ENCODE measurements at places on chromosomes 11 and 22.

GRCh38 chr11:57480409-57481137, 20.2 kb downstream of the RTN4RL2 start:
- peak; percentile 7 for DNase-seq

- DNase-seq: peak; percentile 90
Measured at GRCh38 chr11:69638941-69639681, 1.8 kb upstream of the CCND1 start.

DNA sequence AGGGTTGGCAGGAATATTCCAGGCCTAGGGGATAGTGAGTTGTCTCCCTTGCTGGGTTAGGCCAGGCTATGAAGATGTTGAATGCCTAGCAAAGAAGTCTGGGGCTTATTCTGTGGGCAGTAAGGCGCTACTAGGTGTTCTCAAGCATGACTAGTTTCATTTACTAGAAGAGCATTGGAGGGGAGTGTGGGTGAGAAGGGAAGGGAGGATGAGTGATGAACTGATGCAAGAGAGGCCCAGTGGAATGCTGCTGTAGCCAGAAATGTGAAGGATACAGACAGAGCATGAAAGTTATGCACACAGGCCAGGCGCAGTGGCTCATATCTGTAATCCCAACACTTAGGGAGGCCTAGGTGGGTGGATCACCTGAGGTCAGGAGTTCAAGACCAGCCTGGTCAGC, 33.5 kb downstream of the POU2F3 start:
- no peak for DNase-seq

DNA sequence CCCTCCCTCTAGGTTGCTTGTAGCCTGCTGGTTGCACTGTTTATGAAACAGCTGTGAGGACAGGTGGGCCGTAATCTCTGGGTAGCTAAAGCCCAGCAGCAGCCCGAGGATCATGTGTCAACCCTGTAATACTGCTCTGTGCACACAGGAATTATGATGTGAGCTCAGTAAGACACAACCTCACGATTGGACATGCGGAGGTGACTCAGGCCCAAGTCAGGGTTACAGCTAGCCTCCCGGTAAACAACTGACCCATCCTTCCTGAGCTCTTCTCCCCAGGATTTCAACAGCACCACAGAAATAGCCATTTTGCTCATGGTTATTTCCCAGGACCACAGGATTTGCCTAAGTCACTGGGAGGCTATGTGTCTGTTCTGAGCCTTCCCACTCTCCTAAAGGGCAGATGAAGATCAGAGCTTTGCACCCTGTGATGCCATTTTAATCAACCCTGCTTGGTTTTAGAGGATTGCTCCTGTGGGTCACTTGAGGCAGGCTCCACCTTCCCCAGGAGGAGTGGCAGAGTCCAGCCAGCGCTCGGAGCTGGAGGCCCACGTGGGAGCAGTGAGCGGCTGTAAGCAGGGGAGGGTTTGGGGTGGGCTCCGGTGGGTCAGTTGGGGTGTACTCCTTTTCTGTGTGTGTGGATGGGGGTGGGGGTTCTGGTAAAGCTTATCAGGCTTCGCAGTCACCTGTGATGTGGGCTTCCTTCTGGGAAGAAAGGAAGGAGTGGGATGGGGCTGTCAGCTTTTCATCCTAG, at the start of gene AMPD3:
Gene AMPD3, plus strand, starts transcription at position 387 of the 754 bp plus-strand sequence. CDS start 6,256 bp downstream, outside the sequence.
- peak; percentile 63 for DNase-seq

- DNase-seq: peak; percentile 69
Measured at GRCh38 chr11:113350336-113351067, 36.1 kb downstream of the TTC12 start.

GRCh38 chr22:24434471-24435322, 7.3 kb downstream of the ADORA2A start:
- no peak for DNase-seq

- DNase-seq: no peak
Measured at GRCh38 chr11:126340960-126341606, 14.4 kb upstream of the ST3GAL4 start.

- DNase-seq: no peak
Measured at GRCh38 chr22:22682807-22683667, 38.6 kb downstream of the GGTLC2 start.

DNA sequence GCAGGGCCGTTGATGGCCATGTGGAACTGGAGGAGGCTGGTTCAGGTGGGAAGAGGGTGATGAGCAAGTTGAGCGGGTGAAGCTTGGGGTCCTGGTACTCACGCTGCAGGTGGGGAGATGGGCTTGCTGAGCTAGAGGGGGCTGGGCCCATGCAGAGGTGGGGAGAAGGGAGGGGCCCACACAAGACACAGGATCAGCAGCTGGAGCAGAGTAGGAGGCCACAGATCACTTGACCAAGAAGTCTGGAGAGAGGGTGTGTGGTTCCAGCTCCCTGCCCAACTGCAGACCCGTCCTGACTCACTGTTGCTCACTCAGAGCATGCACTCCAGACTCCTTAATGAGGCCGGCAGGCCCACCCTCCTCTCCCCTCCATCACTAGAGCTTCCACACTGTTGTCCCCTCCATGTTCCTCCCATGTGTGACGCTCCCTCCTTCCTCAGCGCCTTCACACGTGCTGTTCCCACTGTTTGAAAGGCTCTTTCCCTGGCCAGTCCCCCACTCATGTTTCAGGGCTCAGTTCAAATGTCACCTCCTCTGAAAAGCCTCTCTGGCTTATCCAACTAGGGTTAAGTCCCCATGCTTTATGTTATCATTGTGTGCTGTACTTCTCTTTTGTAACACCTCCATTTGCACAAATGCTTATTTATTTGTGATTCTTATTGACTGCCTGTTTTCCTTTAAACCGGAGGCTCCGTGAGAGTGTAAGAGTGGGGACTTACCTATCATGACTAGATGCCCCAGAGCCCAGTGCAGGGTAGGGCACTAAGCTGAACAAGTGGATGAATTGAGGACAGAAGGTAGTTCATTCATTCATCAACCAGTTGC, 2.3 kb downstream of the CCDC86 start:
- DNase-seq: no peak

DNA sequence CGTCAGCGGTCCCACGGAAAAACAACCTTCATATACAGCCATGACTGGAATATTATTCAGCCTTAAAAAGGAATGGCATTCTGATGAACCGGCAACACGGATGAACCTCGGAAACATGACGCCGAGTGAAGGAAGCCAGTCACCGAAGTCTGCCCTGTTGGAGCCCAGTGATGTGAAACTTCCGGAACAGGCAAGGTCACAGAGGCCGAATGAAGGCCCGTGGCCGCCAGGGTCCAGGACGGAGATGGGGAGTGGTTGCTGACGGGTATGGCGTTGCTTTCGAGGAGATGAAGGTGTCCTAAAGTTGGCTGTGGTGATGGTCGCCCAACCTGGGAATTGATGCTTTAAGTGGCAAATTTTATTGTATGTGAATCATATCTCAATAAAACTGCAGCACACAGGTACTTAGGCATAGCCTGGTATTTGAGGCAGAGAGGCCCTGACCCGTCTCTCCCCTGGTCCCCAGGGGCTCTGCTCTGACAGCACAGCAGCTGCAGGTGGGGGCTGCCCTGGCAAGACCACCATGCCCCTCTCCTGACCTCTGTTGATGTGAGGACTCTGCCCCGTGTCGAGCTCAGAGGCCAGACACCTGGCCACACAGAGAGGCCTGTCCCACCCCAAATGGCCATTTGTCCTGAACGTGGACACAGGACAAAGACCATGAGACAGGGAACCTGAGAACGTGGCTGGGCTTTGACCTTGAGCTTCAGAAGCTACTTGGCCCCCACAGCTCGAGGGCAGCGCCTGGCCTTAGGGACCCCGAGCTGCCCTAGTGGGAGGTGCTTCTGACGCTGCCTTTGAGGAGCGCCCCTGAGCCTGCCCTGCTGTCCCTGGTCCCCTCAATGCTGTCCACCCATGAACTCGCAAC, 1090.8 kb downstream of the BRD1 start:
- DNase-seq: no peak

- no peak for DNase-seq
Measured at GRCh38 chr22:28231441-28231840, 312.4 kb upstream of the PITPNB start.

- no peak for DNase-seq
Measured at GRCh38 chr11:121741761-121742361, 289.1 kb upstream of the SORL1-AS1 start.

GRCh38 chr11:126647735-126648134, 292.2 kb downstream of the ST3GAL4 start:
- DNase-seq: no peak

- no peak for DNase-seq
Measured at GRCh38 chr11:121226415-121227263, 65.9 kb upstream of the SC5D start.

DNA sequence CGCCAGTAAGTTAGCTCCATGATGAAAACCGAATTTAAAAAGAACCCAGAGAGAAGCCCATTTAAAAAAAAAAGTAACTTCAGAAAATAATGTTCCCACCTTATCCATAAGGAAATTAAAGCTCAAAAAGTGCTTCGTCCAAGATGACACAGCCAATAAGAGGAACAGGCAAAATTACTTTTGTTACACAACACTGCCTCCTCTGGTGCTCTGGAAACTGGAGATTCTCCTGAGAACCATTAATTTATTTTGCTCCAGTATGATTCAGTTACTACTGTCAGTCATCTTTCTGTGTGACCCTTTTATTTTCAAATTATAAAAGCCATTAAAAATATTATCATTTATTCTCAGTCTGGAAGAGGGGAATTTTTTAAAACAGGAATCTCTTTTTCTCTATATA, 2.0 kb downstream of the IFT27 start:
- no peak for DNase-seq

DNA sequence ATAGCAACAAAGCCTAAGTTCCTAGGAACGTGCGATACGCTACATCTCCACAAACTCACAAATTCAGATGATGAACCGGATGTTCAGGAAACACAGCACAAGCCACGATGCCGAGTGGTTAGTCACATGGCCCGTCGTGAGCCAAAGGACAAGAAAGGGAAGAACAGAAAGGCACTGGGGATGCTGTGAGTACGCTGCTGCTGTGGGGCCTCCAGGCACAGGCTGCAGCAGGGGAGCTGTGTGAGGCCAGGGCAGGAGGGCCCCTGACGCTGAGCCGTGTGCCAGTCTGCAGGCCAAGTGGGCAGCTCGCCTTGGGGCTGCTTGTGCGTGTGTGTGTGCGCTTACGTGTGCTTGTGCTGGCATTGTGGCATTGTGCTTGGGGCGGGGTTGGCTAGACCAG, 89.4 kb downstream of the CTTN start:
- no peak for DNase-seq

DNA sequence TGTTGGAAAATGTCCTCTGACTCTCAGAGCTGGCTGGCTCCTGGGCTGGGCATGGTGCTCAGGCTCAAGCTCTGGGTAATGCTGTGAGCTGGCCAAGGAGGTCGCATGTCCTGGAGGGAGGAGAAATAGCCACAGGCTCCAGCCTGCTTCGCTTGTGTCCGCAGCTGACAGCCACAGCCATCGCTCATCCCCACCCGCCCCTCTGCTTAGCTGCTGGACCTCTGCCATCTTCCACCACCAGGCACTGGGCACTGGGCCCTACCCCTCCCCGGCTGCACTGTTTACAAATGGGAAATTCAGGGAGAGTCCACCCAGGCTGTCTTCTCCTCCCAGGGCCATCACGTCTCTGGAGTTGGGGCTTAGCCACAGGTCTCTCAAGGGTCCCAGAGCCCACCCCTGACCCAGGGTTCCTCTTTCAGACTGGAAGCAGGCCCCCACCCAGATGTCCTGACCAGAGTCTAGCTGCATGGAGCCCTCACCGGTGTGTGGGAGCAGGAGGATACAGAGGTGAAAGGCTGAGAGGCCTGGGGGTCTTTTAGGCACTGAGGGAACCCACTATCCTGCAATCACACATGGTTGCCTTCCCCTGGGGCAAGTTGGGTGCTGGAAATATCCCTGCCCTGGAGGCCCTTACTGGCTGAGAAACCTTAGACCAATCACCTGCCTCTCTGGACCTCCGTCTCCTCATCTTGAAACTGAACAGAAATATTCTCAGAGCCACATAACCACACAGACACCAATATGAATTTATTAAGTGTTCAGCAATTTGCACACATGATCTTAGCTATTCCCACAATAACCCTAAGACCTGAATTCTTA, 62.7 kb downstream of the CD82 start:
- DNase-seq: peak; percentile 78

GRCh38 chr11:82858556-82859091, 41.6 kb downstream of the PRCP start:
- DNase-seq: no peak

GRCh38 chr11:89484896-89485295, 6.3 kb downstream of the NOX4 start:
- no peak for DNase-seq

GRCh38 chr11:84722583-84723108, 904.5 kb downstream of the DLG2 start:
- DNase-seq: peak; percentile 53

GRCh38 chr22:44823396-44823795, 71.0 kb downstream of the ARHGAP8 start:
- DNase-seq: no peak

DNA sequence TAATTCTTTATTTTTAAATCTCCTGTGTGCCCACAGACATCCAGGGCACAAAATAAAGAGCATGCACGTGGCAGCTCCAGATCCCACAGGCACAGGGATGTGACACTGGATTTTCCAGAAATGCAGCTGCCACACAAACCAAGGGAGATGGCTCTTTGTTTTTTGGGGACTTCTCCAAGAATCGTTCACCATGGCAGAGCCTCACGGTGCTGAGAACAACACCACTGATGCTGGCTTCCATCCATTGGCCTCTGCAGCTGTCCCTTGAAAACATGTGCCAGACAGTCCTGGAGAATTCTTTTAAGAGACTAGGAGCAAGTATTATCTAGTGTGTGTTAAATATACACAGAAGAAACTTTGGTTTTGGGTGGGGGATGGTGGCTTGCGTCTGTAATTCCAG, 108.4 kb upstream of the SLC22A12 start:
- no peak for DNase-seq

DNA sequence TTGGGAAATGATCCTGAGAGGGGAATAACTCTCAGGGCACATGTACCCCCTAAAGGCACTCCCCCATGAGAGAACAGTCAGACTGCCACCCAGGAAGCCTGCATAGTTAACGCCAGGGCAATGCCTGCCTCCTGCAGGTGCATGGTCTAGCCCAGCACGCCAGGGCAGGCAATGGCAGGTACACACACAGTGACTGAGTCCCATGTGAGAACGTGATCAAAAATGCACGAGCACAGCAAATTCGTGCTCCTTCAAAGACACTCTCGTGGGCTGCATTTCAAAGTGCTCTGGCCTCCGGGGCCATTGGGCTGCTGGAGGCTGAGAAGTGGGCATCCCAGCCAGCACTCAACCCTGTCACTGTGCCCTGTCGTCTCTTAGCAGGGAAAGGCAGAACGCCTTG, 79.7 kb downstream of the SHANK2 start:
- DNase-seq: no peak

DNA sequence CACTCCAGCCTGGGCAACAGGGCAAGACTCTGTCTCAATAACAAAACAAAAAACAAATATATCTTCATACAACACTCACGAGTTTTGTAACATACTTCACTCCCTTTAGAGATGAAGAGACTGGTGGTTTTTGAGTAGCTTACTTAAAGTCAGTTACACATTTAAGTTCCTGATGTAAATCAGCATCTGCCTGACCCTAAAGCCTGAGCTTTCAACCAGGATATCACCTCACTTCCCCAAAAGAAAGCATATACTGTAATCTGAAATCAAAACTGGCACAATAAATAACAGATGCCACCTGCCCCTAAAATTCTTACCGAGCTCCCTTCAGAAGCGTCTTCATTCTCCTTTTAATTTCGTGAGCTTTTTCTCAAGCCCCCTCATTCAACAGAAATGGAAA, 31.5 kb downstream of the LARGE1 start:
- no peak for DNase-seq

Measured in SHP77 (cell line).